Activated CD4-positive, alpha-beta memory T cell treated with anti-CD3 and anti-CD28 coated beads for 36 hours (primary cell): ENCODE measurements at places on chromosomes 16 and 17.
A peak's percentile ranks its signal among the peaks of the same experiment; 100 is the strongest.

DNA sequence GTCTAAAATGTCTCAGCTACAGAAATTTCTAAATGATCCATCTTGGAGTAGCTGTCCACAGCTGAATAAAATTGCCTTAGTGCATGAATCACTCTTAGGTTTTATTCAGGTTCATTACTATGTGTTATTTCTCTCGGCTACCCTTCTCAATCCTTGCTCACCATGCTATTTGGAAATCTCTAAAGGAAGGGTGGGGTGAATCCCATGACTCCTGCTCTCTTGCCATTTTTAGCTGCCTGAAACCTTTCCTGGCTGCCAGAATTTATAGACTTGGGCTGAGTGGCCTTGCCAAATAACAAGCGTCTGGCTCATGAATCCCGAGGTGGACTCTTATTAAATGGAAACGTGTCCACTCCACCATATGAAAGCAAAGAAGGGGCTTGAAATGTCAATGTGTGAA is 936.1 kb upstream of the SOX9 start:
- no peak for DNase-seq

- DNase-seq: no peak
Observed at GRCh38 chr17:27669850-27670249, 38.9 kb downstream of the LGALS9 start.

DNA sequence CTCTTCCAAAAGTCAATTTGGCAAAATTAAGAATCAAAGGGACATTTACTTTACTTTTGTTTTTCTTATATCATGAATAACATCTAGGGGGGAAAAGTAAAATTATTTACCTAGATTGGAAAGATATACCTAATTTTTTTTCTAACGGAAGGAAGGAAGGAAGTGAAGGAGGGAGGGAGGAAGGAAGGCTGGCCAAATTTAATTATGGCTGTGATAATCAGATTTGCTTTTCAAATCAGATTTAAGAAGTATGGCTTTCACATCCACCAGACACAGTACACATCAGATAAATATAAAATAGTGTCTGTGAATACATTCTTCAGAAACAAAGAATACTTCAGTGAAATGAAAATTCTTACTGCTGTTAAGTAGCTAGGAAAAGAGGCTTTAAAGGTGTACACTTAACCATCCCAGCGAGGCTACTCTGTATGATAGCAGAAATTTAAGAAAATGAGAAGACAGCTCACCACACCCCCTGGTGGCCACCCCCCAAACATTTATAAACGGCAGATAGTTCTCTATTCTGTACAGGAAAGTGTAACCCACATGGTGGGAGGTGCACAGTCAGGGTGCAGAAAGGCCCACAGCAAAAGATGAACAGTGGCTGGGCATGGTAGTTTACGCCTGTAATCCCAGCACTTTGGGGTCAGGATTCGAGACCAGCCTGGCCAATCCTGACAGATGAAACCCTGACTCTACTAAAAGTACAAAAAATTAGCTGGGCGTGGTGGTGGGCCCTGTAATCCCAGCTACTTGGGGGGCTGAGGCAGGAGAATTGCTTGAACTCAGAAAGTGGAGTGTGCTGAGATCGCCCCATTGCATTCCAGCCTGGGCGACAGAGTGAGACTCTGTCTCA is 150.8 kb downstream of the SSH2 start:
- peak; percentile 88 for DNase-seq

DNA sequence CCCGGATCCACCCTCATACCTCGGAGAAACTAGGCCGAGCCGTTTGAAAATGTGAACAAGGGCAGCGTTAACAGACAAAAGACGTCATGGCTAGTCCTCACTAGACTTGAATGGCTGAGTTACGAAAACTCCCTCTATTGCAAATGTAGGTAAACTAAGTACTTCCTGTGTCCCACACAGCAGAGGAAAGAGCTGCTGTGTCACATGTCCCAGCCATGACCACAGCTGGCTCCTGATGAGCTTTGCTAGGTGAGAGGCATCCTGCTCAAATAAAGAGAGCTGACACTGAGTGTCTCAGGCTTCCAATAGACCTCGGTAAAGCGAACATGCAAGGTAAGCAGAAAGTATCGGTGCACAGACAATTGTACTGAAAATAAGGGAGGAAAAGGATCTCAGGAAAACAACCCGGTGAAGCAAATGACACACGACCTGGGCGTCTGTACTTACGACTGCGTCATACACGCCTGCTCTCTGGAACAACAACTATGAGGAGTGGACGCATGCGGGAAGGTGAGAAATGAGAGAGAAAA is 26.0 kb downstream of the TMEM204 start:
- DNase-seq: peak; percentile 65

- peak; percentile 70 for DNase-seq
Observed at GRCh38 chr17:29760279-29761039, 137.7 kb upstream of the CORO6 start.

GRCh38 chr17:951325-952132 is 28.0 kb downstream of the NXN start:
- DNase-seq: no peak

DNA sequence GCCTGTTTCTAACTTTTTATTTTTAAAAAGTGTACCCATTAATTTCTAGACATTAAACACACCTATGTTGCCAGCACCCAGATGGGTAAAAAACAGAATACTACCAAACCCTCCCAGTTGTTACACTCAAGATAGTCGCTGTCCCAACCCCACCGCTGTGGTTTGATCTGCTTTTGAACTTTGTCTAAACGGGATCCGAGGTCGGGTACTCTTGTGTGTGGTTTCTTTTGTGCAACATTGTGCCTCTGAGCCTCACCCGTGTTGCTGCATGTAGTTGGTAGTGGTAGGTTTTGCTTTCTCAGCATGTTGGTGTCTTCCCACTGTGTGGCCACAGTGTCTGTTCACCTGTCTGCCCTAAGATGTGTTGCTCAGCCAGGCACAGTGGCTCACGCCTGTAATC is 4.3 kb downstream of the KLHL36 start:
- peak; percentile 31 for DNase-seq

- DNase-seq: no peak
Observed at GRCh38 chr17:66375121-66375520, 72.7 kb downstream of the PRKCA start.

DNA sequence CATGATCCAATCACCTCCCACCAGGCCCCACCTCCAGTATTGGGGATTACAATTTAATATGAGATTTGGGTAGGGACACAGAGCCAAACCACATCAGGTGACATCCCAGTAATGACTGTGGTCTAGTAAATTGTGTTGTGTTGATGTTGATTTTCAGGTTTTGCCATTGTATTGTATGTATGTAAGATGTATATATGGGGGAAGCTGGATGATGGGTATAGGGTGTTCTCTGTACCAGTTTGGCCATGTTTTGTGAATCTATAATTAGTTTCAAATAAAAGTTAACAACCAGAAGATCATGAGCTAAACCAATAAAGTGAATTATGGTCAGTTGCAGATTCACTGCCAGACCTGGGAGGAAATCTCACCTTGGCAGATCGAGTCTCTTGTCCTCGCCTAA is 283.7 kb downstream of the WWOX start:
- no peak for DNase-seq

GRCh38 chr17:78144147-78144719 is 2.0 kb upstream of the C17orf99 start:
- no peak for DNase-seq

DNA sequence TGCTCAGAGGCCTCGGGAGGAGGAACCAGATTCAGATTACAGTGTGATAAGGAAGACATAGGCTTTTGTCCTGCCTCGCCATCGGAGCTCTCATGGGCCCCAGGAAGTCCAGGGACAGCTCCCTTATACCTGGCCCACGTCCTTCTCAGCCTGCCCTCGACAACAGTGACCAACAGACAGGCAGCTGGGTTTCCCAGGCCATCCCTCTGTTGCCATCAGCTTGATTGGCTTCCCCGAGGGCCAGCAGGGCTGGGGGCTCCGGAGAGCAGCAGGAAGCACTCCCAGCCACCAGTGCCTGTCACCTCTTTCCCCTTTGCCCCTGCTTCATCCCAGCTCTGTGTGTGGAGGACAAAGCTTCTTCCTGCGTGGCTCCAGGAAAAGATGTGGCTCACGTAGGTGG is 17.6 kb downstream of the CD300A start:
- DNase-seq: no peak

DNA sequence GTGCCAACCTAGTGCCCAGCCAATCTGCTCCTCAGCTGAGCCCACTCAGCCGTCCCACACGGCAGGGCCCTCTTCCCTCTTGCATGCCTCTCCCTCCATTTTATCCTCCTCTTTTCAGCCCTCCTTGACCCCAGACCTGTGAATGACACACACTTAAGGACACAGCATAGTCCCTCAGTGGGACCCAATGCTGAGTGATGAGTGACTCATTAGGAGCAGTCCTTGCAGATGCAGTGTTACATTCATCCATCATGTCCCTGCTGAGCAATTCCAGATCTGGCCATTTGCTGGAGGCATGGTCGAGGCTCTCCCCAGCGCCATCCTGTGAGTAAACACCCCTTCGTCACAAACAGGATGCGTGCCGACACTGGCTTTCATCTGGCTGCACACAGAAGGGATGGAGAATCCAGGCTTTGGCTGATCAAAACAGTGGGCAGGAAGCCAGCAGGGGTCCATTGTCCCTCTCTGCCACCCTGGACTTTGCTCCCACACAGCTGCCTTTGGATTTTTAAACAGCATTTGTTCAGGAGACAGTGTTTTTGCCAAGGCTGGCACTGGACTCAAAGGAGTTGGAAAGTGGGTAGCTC is 122.6 kb downstream of the AXIN2 start:
- DNase-seq: no peak

DNA sequence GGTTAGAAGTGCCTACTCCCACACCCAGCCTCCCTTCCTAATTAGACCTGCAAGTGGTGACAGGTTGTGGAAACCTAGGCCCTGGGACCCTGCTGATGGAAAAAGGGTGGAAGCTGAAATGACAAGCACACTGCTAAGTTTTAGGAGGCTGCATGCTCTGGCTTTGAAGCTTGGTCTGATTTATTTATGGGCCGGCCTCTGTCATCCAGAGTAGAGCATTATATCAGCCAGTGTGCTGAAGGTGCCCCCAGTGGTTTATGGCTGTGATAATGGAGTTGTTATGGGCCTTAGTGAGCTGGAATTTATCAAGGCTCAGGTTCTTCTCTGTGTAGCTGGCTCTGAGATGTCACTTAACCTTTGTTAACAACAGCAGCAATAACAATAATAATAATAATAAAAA is 142.6 kb downstream of the UTP18 start:
- no peak for DNase-seq

- DNase-seq: no peak
Observed at GRCh38 chr17:78836420-78837021, 4.1 kb downstream of the USP36 start.

DNA sequence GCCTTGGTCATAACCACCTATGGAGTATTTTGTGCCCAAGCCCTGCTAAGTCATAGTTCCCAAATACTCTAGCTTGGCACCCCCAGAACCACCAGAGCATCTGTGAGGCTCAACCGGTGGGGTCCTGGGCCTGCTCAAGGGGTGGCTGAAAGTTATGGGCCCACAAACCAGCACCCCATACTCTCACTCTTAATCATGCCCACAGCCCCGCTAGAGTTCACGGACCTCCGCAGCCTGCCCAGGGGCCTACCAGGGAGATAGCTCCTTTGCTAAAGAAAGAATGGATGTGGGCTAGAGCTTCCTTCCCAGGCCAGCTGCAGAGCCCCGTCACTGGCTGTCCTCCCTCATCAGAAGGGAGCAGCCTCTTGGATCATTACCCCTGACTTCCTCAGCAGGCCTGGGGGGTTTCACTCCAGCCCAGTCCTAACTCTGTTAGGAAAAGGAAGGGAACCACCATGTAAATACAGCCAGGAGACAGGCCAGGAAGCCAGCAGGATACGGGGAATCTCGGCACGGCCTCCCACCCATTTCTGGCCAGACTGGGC is 1.4 kb downstream of the GIT1 start:
- no peak for DNase-seq

- DNase-seq: no peak
Observed at GRCh38 chr17:67400193-67400592, 23.1 kb downstream of the PITPNC1 start.

DNA sequence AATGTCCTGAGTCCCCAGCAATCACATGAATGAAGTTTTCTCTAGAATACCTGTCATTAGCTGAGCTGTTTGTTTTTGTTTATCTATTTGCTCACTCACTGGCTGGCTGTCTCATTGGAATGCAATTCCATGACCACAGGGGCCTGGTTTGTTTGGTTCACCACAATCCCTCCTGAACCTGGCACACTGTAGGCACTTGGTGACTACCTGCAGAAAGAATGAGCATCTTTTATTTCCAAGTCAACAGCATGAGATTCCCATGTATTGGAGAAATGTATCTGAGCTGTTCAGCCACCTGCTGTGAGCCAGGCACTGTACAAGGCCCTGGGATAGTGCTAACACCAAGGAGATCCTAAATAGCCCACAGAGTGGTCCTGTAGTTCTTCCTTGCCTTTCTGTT is 345.1 kb downstream of the XYLT1 start:
- DNase-seq: no peak

GRCh38 chr16:87310610-87311009 is 6.6 kb downstream of the C16orf95 start:
- no peak for DNase-seq

DNA sequence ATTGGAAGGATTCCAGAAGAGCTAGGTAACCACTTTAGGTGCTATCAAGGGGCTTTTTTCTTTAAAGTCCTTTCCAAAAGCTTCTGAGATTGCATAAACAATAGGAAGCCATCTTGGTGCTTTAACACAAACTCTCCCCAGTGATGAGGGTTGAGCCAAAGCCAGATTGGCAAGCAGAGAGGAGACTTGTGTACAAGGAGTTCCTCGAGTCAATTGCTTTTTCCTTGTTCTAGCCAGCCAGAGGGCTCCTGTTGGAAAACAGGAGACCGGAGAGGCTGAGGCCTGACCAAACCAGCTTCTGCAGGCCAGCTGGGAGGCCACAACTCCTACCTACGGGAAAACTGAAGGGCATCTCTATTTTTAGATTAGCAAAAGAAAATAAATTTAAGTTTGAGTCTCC is 46.5 kb downstream of the MAPT start:
- no peak for DNase-seq

DNA sequence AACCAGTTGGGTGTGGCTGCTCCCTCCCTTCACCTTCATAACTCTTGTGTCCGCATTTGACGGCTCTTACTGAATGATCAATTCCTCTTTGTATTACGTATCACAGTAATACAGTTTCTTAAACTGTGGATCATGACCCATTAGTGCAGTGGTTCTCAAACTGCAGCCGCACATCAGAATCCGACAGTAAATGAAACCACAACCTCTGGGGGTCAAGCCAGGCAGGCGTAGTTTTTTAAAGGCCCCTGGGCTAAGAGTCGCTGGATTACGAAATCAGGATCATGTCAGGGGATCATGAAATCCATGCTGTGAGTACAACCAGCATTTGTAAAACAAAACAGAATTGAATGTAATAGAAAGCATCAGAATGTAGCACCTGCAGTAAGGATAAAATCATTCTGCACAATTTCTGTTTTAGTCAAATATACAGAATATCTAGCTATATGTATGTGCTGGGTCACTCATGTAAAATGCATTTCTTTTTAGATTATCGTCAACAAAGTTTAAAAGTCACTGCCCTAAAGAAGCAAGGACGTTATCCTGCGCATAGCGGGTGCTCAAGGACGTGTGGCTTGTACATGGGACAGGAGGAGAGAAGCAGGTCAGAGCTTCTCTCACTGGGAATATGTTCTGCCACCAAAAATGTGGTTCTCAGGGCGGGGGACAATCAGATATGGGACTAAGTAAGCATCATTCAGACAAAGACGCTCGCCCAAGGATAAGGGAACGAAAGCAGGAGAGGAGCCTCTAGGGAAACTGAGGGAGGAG is 113.1 kb downstream of the ZFHX3 start:
- DNase-seq: no peak
